GOT3 (cell line): ENCODE measurements at places on chromosomes 12 and 14.

- no peak for DNase-seq
These were observed 239.2 kb downstream of the CACNA1C start for GRCh38 chr12:2291947-2292346.

DNA sequence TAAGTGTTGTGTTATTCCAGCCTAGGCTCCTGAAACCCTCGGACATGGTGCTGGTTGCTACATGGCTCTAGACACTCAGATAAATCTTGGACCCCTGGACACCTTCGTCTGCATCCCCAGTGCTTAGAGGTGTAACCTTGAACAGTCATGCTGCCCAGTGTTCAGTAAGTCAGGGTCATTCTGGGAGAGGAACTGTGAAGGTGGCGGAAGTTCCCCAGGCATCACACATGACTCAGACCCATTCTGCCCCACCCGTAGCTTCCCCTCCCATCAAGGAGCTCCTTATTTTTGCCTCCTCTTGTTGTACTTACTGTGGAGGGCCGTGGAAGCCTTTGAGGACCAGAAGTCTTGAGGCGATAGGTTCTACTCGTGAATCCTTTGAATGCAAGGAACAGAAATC lies 18.1 kb upstream of the SSPN start:
- DNase-seq, result no peak

DNA sequence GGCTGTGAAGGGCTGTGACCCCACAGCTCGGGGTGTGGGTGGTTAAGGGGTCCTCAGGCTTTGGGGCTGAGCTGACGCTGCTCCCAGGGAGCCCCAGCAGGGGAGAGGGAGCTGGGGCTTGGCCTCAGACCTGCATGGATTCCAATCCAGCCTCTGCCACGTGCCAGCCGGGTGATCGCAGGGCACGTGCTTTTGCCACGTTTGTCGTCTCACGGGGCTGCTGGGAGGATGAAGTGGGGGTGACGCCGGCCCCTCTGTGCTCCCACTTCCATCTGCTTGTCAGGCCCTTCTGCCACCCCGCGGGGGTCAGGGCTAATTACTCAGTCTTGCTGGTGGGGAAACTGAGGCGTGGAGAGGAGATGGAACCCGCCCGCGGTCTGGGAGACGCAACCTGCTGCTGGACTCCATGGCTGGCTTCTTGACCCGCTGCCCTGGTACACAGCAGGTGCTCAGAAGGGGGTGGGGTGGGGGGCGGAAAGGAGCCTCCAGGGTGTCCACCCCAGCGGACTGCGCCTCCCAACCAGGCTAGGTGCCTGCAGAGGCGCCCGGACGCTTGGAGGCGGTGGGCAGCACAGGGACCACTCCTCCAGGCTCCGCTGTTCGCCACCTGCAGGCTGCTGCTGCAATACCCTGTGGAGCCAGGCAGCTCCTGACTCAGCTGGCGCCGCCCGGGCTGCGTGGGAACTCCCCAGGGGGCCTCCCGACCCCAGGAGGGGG lies 36.4 kb upstream of the PRIMA1 start:
- DNase-seq, result no peak

DNA sequence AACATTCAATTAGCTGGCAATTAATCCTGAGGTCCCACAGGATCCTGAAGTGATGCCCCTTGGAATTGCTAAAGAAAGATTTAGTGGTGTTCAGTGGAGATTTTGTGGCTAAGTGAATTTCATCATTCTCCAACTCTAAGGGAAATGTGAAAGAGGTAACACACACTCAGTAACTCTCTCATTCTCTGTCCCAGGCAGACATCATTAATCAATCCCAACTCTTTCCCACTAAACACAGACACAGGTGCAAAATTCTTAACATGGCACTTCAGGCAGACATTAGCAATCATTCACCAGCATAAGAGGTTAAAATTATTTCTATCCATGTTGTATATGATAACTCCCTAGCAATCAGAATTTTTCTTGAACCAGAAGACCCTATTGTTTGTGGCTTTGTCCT lies 40.2 kb downstream of the TRPV4 start:
- no peak for DNase-seq

- no peak for DNase-seq
These were observed 19.5 kb upstream of the EPS8 start for GRCh38 chr12:15808652-15809051.
